ENCODE measurements at places on chromosomes 3 and 15.

GRCh38 chr3:107806536-107806935 lies 283.8 kb downstream of the BBX start:
- no peak for DNase-seq

DNA sequence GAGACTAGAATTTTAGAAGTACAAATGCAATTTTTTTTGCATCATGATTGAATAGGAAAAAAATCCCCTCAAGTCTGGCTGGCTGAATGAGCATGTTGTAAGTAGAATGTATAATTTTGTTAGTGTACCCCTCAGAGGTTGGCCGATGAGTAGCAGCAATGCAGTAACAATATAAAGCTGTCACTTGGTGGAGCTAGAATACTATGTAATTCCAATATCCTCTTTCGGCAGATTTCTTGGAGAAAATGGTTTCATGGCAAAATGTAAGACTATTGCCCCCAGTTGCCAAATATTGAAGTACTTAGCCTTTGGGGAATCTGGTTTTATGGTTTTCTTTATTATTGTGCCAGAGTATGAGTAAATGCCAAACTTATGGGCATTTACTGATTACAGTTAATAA lies 39.8 kb upstream of the SGO1 start:
- no peak for DNase-seq

GRCh38 chr3:152620395-152620794 lies 214.5 kb upstream of the P2RY1 start:
- no peak for DNase-seq

- no peak for DNase-seq
Observed at GRCh38 chr15:49265911-49266310, 95.9 kb downstream of the GALK2 start.

DNA sequence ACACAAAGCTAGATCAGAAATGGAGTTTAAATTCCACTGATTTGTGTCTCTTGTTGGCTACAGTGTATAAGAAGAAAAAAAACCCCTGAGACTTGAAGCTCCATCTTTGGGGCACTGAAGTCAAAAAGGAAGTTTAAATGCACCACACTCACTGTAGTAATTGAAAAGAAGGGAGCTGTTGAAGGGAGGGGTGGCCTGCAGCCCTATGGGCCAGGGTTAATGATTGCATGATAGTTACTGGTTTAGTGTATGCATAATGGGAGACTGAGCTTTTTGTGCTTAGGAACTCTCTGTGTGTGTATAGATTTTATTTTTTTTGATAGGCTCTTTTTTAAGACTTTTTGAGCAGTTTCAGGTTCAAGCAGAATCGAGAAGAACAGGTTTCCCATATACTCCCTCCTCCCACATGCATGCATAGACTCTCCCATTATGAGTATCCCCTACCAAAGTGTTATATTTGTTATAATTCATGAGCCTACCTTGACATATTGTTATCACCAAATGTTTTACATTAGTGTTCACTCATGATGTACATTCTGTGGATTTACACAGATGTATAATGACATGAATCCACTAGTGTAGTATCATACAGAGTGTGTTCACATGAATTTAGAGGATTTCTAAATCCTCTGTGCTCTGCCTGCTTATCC lies 88.2 kb downstream of the TNFAIP8L3 start:
- DNase-seq: no peak

- DNase-seq: peak; percentile 5
Observed at GRCh38 chr15:31212326-31213080, 111.0 kb upstream of the TRPM1 start.

GRCh38 chr15:41926185-41927056 lies 32.6 kb upstream of the SPTBN5 start:
- no peak for DNase-seq

Data from activated CD4-positive, alpha-beta memory T cell treated with anti-CD3 and anti-CD28 coated beads for 36 hours (primary cell).